Iris pigment epithelial cell (primary cell): ENCODE measurements at places on chromosomes 2 and 18.

GRCh38 chr18:41936471-41937134 is 18.4 kb upstream of the PIK3C3 start:
- DNase-seq, result no peak

DNA sequence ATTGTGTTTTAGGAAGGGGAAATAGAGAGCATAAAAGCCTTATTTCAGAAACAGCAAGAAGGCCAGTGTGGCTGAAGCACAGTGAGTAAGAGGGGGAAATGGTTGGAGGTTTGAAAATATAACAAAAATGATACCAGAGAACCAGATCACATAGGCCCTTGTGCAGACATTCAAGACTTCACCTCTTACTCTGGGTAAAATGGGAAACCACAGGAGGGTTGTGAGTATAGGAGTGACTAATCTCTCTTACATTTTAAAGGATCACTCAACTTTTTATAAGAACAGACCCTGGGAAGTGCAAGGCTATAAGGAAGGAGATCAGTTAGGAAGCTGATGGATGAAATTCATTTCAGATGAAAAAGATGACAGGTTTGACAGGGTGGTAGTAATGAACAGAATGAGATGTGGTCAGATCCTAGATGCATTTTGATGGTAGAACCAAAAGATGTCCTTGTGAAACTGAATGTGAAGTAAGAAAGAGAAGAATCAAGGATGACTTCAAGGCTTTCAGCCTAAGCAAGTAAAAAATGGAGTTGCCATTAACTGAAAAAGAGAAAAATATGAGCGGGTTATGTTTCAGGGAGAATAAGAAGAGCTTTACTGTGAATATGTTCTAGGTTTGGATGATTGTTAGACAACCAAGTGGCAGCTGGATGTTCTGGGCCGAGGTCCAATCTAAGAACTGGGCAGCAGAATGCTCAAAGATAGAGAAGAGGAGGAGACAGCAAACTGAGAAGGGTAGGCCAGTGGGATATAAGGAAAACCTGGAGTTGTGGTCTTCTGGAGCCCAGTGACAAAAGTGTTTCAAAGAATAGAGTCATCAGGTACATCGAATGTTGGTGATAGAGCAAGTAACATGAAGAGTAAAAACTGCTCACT is 65.1 kb downstream of the USP40 start:
- DNase-seq, result peak; percentile 72

- no peak for DNase-seq
Observed at GRCh38 chr18:12567849-12568248, 90.1 kb downstream of the SPIRE1 start.

DNA sequence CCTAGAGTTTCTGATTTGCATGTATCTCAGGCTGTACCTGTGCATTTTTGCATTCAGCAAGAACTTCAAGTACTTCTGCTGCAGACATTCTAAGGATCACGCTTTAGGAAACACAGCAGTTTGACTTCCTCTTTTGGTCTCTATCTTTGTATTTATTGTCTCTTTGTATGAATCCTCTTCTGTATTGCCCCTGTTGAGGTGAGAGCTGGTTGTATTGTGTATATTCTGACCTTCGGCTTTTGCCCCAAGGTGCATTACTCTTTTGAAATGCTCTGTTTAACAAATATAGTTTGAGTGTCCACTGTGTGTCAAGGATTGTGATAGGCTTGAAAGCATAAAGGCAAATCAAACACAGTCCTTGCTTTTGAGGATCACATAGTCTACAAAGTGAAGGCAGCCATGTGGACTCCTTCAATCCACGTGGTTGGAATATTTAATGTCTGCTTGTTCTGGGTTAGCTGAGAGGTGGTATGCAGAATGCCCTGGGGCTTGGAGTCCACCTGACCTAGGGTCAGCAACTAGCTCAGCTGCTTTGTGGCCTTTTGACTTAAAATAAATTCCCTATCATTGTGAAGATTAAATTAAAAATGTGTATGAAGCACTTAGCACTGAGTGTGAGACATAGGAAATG is 108.1 kb downstream of the LYPD6 start:
- no peak for DNase-seq

DNA sequence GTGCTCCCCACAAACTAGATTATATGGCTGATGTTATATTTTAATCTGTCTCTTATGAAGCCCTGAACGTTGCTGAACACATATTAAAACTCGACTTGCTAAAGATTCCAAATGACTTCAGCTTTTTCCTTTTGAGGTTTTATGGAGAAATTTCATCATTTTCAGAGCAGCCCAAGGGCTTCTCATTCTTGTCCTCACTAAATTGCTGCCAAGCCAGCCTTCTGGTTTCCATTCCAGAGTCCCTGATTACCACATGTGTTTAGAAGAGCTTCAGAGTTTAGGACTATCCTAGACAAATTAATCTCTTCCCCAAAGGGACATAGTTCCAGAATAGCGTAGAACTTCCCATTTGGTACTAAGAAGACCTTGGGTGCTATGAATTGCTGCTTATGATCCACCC is 77.8 kb upstream of the CCDC195 start:
- DNase-seq, result no peak
